ENCODE measurements at places on chromosomes 4 and X. TPM values are rescaled to one million over a fixed set of nuclear protein-coding genes. Genes with fewer than 3 reads are reported as not detected.

Gene TXK
- 48.2 TPM for total RNA-seq

DNA sequence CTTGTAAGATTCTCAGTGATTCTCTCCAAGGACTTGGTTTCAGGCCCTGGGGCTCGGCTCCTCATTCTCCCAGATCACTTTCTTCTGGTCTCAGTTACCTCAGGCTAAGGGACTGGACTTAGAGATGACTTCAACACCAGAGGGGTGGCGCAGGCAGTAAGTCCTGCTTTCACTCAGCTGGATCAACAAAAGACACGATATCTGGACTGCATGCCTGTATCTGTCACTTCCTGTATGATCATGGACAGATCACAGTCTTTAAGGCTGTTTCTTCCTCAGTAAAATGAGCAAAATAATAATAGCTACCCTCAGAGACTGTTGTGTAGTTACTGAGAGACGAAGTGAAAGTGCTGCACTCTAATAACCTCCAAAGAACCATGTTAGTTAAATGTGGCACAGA, 19.5 kb upstream of the CXCR3 start:
- DNase-seq: no peak

Gene ASB11
- not detected for total RNA-seq

Gene TMEM150C
- total RNA-seq: not detected

Gene FAM53A
- total RNA-seq: 5.4 TPM

Gene FAM241A
- 2.6 TPM for total RNA-seq

DNA sequence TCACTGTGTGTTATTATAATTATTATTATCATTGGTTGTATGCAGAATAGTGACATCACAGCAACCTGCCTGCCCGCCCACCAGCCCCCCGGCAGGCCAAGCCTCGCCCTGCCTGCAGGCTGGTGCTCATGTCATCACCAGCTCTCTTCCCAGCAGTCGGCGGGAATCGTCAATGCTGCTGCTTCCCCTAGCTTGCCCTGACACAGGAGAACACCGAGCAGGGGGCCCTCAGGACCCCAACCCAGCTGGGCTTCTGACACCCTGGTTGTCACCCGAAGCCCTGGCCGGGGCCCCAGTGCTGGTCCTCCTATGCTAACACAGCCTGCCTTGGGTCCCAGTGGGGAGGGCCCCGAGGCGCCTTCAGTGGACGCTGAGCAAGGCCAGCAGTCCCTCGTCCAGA, 100.6 kb downstream of the PPP2R2C start:
- DNase-seq: no peak

DNA sequence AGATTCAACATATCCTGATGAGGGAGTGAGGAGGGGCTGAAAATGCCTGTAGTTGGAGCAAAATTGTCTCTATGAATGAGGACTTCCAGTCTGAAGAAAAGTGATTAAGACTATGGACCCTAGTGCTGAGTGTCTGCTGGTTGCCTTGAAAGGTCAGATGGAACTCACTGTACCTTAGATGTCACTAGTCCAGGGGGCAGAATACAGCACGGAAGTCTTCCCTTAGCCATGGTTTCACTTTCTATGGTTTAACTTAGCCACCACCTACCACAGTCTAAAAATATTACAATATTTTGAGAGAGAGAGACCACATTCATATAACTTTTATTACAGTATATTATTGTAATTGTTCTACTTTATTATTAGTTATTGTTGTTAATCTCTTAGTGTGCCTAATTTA, 223.1 kb downstream of the FMR1NB start:
- no peak for DNase-seq

GRCh38 chrX:19924285-19924684, 36.9 kb upstream of the SH3KBP1 start:
- DNase-seq: no peak

- DNase-seq: no peak
Measured at GRCh38 chrX:123846577-123847038, 13.2 kb upstream of the XIAP start.

GRCh38 chr4:12393631-12394262, 965.1 kb upstream of the HS3ST1 start:
- no peak for DNase-seq

DNA sequence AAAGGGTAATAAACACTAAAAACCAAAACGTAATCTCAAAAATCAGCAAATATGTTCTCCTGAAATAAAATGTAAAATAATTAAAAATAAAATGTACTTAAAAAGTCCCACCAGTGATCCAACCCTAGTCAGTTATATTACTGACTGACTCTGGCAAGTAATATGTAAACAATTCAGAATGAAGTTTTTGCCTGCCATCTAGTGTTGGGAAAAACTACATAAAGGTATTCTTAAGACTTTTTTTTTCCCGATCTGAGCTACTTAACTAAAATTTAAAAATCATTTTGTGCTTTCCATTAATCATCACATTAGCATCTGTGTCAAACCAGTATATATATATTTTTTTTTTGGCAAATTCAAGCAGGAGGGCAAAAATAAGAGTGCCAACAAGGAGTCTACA, 24.0 kb downstream of the RCHY1 start:
- no peak for DNase-seq

DNA sequence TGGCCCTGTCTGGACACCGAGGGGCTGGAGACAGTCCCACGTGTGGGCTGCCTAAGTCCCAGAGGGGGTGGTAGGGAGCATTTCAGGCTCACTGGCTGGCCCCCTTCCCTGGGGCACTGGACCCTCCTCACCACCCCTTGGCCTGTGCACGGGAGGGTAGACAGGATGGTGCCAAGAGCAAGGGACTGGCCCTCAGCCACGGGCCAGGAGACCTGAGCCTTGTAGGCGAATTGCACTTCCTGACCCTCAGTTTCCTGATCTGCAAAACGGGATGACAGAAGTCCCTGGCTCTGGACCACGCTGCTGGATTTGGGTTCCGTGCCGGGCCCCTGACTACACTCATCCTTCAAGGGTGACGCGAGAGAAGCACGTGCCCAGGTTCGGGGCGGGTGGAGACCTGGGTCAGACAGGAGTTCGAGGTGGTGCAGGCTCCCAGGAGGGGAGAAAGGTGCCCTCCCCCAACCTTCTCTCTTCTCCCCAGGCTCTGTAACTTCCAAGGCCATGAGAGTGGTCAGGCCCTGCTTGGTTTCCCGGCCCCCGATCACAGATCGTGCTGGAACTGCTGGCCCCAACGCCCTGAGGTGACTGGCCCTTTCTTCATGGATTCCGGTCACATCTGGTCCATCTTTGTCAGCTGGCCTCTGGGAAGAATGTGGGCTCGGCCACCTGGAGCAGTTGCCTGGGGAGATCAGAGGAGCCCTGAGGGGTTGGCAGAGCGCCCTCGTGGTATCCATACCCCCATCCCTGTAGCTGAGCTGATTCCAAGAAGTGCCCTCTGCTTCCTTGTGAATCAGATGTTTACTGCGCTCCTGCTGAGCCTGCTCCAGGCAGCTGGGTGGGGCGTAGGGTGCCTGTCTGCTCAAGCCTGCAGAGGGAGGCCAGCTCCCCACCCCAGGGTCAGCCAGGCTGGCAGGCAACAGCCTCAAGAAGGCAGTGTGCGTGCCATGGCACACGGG, 3.3 kb downstream of the SH3BP2 start:
- peak; percentile 53 for DNase-seq

DNA sequence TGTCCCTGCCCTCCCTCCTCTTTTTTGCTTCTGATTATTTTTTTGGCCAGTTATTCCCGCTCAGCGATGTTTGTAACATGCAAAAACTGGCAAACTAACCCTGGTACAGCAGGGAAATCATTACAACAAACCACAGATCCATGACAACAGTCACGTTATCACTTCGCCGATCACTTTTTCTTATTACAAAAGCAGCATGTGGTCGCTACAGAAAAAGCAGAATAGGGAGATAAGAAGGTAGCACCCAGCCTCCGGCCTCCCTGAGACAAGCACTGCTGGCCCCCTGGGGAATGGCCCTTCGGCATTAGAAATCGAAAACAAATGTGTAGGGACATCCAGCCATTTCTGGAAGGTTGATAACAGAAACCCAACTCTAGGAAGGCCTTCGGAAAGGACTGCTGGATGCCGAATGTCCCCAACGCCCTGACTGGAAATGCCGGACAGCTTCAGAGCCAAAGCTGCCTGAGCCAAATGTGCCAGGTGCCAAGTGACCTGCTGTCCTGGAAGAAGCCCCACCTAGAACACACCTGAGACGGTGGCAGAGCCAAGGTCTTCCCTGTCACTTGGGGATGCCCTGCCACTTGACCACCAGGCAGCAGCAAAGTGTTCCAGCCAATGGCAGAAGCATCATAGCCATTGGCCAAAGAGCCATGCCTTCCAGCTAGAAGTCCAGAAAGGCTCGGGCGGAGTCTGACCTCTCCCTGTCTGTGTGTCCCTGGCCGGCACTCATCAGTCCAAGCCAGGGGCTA, 2.9 kb downstream of the IDH3G start:
- DNase-seq: no peak

- no peak for DNase-seq
Measured at GRCh38 chr4:142473960-142474338, 372.2 kb downstream of the INPP4B start.

Gene SLC38A5
- total RNA-seq: 94.5 TPM

DNA sequence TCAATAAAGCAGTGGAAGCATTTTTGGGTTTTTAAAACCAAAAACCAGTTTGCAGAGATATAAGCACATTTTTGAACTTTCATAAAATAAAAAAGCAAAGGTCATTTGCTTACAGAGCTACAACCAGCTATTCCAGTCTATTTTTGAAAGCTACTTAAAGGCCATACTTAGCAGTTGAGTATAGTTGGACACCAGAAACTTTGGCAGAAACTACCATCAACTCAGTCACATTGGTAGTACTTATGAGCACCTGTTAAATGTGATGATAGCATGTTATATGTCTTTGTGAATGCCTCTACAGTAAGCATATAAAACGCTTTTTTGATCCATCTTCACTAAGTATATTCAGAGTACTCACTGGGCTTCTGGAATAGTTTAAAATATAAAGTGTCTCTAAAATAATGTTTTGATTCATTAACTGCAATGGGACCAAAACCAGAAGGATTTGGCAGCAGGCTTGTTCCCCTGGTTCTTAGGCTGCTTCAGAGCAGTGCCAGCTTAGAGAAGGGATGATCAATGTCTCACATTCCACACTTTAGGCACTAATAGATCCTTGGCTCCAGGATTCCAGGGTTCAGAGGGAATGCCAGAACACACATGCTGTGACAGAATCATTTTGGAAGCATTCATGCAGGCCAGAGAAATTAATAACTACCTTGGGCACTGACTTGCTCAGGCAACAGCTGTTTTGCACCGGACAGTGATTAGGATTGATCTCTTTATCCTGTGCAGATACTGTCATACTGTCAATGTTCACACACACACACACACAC, 103.9 kb downstream of the IQCM start:
- no peak for DNase-seq

- DNase-seq: no peak
Measured at GRCh38 chrX:68822641-68823410, 6.0 kb upstream of the EFNB1 start.

Gene ARMCX6
- total RNA-seq: 44.6 TPM

- no peak for DNase-seq
Measured at GRCh38 chrX:111543212-111543741, 31.8 kb downstream of the SERTM2 start.
